A549 treated with AZD2906 at 1 μM for 4 hours (cell line): ENCODE measurements at places on chromosomes 2 and 18. TPM values are rescaled to one million over a fixed set of nuclear protein-coding genes. Genes with fewer than 3 reads are reported as not detected.

The IL1RL1 gene
- total RNA-seq = 0.80 to 1.4 TPM (median 1.2 TPM) in 5 replicates

The FAM210A gene
- 22.4 to 24.1 TPM (median 22.8 TPM) in 5 replicates for total RNA-seq

The MAP2 gene
- 0.93 to 1.8 TPM (median 1.1 TPM) in 5 replicates for total RNA-seq

The CIB4 gene
- total RNA-seq = 0.17 to 0.19 TPM in 2 of 5 replicates, not detected in the others

The ALPP gene
- total RNA-seq = 16.1 to 18.1 TPM (median 16.2 TPM) in 5 replicates

The PROC gene
- 5.0 to 5.8 TPM (median 5.5 TPM) in 5 replicates for total RNA-seq

The COL4A4 gene
- total RNA-seq = 1.2 to 2.1 TPM (median 1.6 TPM) in 5 replicates

The DSC3 gene
- 1.00 to 1.9 TPM (median 1.2 TPM) in 5 replicates for total RNA-seq

The D2HGDH gene
- total RNA-seq = 6.0 to 10.3 TPM (median 9.1 TPM) in 5 replicates

The DPP4 gene
- total RNA-seq = 0.65 to 1.1 TPM (median 0.87 TPM) in 5 replicates

The TMEM169 gene
- total RNA-seq = 0.22 to 0.37 TPM (median 0.29 TPM) in 5 replicates

The OR6B2 gene
- total RNA-seq = not detected in 5 replicates

The NPPC gene
- 0.24 to 0.70 TPM (median 0.34 TPM) in 4 of 5 replicates, not detected in the other for total RNA-seq

The ERBB4 gene
- 0.01 TPM in 1 of 5 replicates, not detected in the others for total RNA-seq

The CREG2 gene
- total RNA-seq = 6.2 to 12.4 TPM (median 10.5 TPM) in 5 replicates

The NEB gene
- total RNA-seq = 0.17 to 0.34 TPM (median 0.20 TPM) in 5 replicates

The SKA1 gene
- 10.0 to 14.8 TPM (median 10.6 TPM) in 5 replicates for total RNA-seq

The ICOS gene
- not detected in 5 replicates for total RNA-seq

The RNF125 gene
- 0.22 to 0.31 TPM (median 0.27 TPM) in 5 replicates for total RNA-seq

The TMEM237 gene
- 16.1 to 21.4 TPM (median 18.2 TPM) in 5 replicates for total RNA-seq

The CD302 gene
- 2.0 to 2.3 TPM (median 2.1 TPM) in 5 replicates for total RNA-seq

The SELENOI gene
- total RNA-seq = 14.5 to 17.1 TPM (median 16.0 TPM) in 5 replicates

The AGXT gene
- total RNA-seq = not detected in 5 replicates

The EDAR gene
- 0.02 to 0.10 TPM (median 0.04 TPM) in 5 replicates for total RNA-seq

The EFEMP1 gene
- total RNA-seq = 27.8 to 54.7 TPM (median 39.6 TPM) in 5 replicates
